ENCODE measurements at places on chromosomes 7 and 10.

DNA sequence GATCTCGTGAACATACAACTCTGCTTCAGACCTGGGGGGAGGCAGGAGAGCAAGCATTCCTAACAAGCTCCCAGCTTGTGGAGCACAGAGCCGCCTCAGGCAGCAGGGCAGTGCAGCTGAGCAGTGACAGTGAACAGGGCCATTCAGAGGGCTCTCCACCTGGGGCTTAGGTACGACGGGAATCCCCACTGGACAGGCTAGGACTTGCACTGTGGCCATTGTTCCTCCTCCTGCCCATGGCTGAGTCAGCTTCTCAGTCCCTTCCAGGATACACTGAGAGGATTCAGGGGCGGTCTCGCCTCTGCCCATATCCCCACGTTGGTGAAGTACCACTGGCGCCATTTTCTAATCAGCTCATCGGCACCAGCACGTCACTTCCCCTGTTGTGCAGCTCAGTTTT, 71.1 kb downstream of the FIGNL1 start:
- DNase-seq: no peak

DNA sequence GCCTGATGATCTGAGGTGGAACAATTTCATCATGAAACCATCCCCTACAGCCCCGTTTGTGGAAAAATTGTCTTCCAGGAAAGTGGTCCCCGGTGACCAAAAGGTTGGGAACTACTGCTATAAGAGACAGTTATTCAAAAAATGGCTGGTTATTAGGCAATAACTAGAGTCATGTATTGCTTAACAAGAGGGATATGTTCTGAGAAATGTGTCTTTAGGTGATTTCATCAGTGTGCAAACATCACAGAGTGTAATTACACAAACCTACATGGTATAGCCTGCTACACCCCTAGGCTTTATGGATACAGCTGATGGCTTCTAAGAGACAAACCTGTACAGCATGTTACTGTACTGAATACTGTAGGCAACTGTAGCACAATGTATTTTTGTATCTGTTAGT, 71.3 kb upstream of the CSTF2T start:
- DNase-seq: no peak

DNA sequence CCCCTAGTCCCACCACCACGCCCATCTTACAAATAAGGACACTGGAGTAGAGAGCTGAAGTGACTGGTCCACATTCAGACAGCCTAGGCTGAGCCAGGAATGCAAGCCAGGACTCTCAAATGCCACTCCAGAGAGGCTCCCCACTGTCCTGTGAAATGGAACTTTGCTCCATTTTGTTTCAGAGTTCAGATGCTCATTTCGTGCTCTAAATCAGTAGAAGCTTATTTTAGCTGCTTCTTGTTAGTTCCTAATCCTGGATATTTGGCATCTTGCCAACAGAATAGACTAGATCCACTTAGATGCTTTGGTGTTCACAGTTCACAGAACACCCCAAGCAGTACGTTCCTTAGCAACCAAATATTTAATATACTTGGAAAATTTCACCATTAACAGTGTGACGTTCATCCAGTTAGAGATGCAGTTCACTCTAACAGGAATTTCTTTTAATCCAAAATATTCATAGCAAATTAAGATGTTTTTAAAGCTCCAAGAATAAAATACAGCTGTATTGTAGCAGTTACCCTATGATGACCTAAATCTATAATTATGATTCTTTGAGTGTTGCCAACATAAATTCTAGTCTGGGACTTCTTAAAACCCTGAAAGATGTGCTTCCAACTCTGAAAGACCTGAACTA, 7.3 kb downstream of the MMP21 start:
- no peak for DNase-seq

DNA sequence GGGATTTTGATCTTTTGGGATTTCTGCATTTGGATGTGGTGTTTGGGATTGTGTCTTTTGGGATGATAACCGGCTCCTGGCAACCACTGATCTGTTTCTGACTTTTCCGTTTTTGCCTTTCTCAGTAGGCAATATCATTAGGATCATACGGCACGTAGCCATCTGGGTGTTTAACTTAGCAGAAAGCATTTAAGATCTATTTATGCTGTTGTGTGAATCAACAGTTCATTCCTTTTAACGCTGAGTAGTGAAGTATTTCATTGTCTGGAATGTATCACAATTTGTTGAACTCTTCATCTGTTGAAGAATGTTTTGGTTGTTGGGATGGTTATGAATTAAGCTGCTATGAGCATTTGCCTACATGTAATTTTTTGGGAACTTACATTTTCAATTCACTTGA, 459.6 kb downstream of the SDK1 start:
- DNase-seq: no peak

GRCh38 chr10:129896136-129896859, 67.8 kb downstream of the EBF3 start:
- DNase-seq: no peak

GRCh38 chr7:151373599-151373998, 32.0 kb downstream of the NUB1 start:
- no peak for DNase-seq

GRCh38 chr10:69451784-69452251, 553 bp downstream of the TSPAN15 start:
- no peak for DNase-seq

- DNase-seq: no peak
These were observed 7.0 kb upstream of the DLX6 start for GRCh38 chr7:96998333-96998732.

GRCh38 chr7:29343399-29343798, 148.8 kb downstream of the CHN2 start:
- peak; percentile 66 for DNase-seq

DNA sequence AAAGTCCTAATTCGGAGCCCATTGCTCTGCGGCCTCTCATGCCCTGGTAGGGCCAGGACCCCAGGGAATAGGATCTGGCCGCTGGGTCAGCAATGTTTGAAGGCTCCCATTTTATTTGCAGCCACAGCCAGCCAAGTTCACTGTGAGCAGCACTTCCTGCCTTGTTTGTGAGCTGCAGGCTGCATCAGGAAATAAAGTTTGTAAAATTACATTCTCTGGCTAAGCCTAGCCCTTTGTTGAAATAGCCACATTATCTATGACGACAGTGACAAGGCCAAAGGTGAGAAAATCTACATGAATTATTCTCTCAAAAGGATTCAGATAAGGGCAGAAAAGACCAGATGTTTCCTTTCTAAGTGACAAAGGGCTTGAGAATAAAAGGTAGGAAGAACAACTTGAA, 23.7 kb upstream of the ITGB1 start:
- DNase-seq: peak; percentile 39

- peak; percentile 35 for DNase-seq
These were observed 238.7 kb downstream of the SEC23IP start for GRCh38 chr10:120131183-120131582.

- peak; percentile 53 for DNase-seq
These were observed 5.3 kb downstream of the FRMD4A start for GRCh38 chr10:14325325-14325955.

GRCh38 chr7:148915211-148915610, 31.1 kb upstream of the EZH2 start:
- no peak for DNase-seq

DNA sequence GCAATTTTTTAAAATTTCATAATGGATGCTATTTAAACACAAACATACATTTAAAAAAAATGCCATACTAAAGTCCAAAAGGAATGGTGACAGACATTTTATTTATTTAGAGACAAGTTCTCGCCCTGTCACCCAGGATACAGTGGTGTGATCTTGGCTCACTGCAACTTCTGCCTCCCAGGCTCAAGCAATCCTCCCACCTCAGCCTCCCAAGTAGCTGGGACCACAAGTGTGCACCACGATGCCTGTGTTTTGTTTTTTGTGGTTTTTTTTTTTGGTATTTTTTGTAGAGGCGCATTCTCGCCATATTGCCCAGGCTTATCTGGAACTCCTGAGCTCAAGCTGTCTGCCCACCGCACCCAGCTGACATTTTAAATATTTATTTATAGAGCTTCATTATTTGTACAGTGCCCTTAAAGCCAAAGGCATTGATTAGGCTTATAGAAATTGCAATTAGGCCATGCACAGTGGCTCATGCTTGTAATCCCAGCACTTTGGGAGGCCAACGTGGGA, 703.5 kb downstream of the AUTS2 start:
- DNase-seq: no peak

DNA sequence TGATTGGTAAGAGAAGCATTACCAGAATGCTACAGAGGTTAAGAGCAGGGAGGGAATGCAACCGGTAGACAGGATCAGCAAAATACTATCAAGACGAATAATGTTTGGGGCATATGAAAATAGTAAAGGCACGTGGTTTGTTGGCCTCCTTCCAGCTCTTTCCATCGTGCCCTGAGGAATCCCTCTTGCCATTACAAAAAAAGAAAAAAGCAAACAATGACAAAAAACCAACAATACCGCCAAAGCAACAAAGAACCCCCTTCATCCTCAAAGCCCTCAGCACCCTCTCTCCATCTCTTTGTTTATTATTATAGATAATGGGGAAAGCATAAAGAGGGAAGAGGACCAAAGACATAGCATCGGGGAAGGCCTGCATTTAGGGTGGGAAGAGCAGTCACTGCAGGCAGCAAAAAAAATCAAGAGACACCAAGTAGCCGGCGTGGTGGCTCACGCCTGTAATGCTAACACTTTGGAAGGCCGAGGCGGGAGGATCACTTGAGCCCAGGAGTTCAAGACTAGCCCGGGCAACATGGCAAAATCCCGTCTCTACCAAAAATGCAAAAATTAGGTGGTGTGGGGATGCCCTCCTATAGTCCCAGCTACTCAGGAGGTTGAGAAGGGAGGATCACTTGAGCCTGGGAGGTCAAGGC, 78.0 kb downstream of the HIP1 start:
- DNase-seq: no peak

GRCh38 chr7:20439416-20440185, 108.9 kb downstream of the ITGB8 start:
- peak; percentile 82 for DNase-seq

DNA sequence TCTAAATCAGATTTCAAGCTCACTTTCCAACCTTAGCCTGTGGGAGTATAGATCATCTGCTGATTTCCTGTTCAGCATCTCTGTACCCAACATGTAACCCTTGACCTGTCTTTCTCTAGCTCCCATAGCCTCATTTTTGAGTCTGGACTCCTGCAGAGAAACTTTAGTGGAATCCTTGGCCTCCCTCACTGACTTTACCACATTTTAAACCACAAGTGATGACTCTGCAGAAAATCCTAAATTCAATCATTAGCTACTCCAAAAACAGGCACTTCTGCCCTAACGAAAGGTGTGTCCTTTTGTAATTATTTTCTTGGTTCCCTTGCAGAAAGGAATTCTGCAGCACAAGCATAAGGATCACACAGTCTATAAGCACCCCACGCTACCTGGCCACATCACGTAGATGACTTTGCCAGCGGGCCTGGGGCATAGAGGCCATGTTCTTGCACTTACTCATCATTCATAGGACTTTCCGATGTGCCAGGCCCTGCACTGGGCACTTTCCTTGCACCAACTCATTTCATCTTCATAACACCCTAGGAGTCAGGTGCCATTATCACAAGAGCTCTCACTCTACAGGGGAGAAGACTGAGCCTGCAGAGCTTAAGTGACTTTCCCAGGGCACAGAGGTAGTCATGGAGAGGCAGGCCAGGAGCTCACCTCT, 57.2 kb upstream of the OPALIN start:
- peak; percentile 34 for DNase-seq

GRCh38 chr10:106309376-106309775, 855.1 kb downstream of the SORCS1 start:
- no peak for DNase-seq

DNA sequence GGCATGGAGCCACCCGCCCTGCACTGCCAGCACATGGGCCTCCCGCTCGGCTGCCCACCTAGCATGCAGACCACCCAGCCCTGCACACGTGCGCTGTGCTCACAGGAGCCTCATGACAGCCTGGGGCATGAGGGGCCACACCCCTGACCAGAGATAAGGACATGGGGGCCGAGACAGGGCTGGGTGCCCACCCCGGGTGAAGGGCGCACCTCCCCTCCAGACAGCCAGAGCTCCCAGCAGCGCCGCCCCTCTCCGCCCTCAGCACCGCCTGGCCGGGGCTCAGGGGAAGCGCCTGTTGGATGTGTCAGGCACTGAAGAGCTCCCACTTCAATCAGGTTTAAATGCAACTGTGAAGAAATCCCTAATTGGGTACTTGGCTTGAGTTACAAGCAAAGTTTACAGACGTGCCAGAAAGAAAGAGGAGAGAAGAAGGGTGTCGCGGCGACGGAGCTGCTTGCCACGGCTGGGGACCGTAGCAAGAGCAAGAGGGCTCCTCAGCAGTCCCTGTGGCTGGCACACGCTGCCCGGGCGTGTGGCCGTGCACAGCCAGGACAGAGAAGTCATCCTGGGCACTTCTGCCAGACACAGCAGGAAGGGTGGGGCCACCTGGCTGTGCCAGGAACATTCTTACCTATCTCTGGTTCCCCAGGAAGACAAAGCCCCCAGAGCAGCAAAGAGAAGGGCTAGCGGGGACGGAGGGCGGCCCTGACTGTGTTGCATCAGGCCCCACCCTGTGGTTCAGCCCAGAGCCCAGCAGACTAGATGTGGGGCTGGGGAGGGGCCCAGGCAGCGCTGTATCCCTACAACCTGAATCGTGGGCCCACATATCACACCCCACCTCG, 247.4 kb downstream of the ELFN1 start:
- DNase-seq: peak; percentile 54

DNA sequence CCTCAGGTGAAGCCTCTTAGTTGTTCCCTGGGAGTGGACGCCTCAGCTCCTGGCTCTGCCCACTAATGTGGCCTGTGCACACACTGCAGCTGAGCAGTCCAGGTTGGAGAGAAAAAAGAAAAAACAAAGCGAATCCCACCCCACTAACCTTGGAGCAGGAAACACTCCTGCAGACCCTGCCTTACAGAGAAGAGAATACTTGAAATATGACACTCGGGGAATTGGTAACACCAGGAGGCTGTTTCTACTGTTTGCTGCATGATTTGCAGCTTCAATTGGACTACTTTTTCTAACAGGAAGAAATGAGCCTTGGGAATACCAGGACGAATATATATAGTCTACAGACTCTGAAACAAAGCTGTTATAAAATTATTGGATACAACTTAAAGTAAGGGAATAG, 22.2 kb downstream of the CDHR3 start:
- no peak for DNase-seq

DNA sequence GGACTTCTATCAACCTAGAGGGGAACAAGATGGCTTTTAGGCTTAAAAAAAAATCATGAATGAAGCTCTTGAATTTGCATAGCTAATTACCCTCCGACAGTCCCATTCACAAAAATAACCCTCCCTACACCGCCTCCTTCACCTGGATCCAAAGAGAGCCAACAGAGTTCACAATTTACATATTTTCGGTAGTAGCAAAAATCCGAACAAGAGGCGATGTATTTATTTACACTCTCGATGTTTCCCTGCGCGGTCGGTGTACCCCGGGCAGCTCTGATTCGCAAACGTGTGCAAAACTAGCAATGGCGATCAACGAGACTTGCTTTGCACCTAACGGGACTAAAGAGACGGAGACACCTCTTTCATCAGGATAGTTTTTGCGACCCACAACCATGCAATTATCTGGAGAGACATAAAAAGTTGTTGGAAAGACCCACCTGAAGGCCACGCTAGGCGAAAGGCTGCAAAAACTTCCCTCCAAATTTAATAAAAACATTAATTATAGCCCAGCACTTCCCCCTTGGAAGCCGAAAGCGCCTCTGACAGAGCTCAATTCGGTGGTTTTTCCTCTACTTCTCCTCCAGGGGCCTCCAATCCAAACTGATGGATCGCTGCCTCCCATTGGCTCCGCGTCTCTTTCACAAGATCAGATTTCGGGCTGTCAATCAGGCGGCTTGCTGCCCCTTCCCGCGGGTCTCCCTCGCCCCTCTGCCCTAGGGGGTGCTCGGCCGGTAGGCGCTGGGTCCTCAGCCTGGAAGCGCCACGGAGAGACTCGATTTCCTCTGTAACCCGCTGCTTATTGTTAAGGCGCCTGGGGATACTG, at the start of gene ETV1:
ETV1 (minus strand) TSS at position 541 of the 823 bp plus-strand sequence. CDS start 614 bp downstream, outside the sequence.
- DNase-seq: peak; percentile 35
